ENCODE measurements at places on chromosomes 7 and 10.

DNA sequence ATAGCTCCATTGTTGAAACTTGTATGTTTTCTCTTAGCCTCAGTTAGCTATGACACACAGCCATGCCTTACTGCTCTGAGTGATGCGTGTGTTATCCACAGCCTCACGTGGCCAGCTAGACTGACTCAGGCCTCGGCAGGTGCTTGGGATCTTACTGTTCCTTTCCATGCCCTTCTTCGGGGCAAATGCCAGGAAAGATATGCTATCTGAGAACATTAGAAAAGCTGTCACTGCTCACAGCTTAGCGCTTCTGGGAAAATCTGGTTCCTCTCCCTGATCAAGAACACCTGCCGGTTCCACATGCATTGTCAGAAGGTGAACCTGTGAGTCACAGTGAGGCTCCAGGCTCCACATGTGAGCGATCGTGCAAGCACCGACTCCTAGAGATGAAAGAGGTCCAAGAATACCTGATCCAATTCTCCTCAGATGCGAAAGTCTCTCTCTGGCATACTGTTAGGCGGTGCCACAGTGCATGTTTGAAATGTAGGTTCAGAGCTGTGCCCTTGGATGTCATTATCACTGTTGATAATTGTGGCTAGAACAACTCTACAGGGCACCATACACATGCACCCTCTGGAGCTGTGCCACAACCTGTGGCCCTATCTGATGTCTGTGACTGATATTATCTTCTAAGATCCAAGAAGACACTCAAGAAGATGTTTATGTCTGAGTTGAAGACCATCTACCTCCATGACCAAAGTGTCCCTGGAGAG is 247.8 kb upstream of the IGFBP3 start:
- DNase-seq = no peak

DNA sequence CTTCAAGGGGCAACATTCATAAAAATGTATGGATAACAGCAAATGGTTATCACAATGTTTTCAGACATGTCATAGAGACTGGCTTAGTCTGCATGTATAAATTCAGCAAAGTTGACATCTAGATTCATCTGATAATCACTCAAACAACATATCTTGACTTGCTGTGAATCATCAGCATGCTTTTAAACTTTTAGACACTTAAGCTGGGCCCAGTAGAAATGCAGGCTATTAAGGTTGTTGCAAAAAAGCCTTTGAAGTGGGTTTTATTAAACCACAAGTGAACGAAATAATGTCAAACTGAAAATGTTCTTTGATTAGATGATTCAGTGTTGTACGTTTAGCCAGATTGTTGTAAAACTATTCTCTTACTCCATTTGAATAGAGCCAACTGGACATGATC is 759.6 kb downstream of the NXPH1 start:
- DNase-seq = no peak

DNA sequence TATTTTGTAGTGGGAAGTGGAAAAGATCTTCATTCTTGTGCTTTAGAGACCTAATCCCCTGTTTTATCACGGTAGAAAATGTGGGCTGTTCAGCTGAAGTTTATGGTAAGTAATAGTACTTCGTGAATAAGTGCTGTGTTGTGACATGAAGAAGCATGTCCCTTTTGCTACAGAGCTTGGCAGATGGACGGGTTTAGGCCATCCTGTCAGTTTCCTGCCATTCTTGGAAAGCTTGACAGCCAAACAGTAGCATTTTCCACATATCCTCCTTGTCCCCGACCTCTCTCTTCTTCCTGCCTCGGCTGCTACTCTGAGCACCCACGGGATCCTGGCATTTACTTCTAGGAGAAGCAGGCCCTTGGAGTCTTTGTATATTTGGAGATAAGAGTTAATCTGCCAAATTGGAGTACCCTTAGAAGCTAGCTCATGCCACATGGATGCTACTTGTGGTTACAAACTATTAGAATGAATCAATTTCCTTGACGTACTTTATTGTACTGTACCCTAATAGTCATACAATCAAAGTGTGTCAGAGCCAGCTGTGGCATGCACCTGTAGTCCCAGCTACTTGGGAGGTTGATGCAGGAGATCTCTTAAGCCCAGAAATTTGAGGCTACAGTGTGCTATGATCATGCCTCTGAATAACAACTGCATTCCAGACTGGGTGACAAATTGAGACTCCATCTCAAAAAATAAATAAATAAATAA is 39.2 kb downstream of the PNLIPRP3 start:
- no peak for DNase-seq

DNA sequence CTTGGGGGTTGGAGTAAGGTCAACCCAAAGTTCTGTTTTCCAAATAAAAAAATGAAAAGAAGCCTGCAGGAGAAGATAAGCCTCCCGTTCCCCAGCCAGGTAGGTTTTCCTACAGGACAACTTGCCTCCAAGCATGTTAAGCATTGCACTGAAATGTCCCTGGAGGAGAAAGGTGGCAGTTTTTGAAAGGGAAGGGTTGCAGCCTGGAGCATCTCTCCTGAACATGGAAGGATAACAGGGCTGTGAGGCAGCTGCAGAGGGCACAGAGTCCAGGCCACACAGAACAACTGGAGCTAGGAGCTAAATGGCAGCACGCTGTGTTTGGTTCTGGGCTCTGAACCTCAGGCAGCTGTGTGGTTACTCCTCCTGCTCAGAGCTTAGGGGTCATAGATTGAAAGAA is 452.9 kb downstream of the TCERG1L start:
- no peak for DNase-seq
